ENCODE measurements at places on chromosomes 2 and 18.
A peak's percentile ranks its signal among the peaks of the same experiment; 100 is the strongest.

- peak; percentile 59 for DNase-seq
Observed at GRCh38 chr2:140586379-140586778, 1544.4 kb downstream of the LRP1B start.

- DNase-seq, result no peak
Observed at GRCh38 chr2:128488434-128488833, 169.8 kb upstream of the HS6ST1 start.

DNA sequence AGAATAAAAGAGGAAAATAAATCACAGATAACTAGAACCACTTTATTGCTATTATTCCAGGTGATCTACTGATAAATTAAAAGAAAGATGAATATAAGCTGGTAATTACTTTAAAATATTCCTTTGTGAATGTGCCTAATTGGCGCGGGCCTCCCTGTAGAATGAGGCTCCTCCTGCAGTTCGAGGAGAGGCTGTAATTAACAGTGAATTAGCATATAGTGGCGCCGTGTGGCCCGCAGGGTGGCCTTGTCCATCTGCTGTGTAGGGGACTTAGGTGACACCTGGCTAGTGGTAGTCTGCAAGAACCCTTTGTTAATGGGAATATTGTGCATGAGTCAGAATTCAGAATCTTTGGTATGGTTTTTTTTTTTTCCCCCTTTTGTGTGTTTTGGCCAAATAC lies 119.8 kb downstream of the AGAP1 start:
- no peak for DNase-seq

- DNase-seq, result no peak
Observed at GRCh38 chr2:238670111-238670585, 177.7 kb upstream of the TWIST2 start.

DNA sequence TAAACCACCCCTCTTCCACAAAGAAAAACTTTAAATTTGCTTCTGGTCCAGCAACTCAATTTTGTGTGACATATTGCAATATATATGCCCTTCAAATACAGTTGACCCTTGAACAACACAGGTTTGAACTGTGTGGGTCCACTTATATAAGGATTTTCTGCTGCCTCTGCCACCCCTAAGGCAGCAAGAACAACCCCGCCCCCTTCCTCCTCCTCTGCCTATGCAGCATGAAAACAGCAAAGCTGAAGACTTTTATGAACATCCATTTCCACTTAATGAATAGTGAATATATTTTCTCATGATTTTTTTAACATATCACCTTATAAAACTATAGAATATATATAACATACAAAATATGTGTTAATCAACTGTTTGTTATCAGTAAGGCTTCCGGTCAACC lies 58.3 kb downstream of the EML4 start:
- DNase-seq, result no peak

GRCh38 chr2:196970099-196970498 lies 43.6 kb upstream of the PGAP1 start:
- no peak for DNase-seq

- no peak for DNase-seq
Observed at GRCh38 chr18:43322132-43322531, 44.8 kb upstream of the SYT4 start.

GRCh38 chr2:42867093-42868065 lies 75.0 kb upstream of the HAAO start:
- no peak for DNase-seq

DNA sequence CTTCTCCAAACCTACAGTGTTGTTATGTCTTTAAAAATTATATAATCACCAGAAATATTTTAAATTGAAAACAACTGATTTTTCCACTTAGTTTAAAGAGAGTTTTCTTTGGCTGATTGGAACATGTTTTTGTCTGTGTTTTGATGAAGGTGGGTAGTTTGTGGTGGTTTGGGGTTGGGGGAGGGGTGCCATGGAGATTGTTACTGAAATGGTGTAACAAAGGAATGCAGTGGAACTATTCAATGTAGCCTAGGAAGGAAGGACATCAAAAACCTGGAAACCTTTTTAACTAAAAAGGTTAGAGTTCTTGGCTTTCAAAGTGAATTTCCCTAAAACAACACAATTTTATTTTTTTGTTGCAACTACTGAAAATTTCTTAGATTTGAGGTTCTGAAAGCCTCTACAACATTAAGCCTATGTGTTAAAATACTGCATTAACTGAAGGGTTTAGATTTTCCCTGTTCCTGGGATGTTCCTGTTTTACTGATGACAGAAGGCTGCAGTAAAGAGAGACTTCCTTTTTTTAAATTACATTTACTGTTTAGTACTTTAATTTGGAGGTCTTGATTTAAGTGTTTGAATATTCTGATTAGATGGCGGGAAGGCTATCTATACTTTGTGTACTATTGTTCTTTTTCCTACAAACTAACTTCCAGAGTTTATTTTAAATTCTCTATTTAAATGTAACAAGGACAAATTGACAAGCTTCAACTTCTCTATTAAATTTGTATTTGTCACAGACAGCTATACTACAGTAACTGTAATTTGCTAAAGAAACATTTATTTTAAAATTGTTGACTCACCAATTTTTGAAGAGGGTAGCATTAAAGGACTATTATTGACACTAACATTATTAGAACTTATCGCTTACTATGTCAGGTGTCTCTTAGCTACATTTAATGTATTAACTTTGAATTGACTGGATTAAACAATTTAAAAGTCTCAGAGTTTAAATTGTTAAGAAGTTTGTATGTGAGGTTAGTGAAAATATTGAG lies 87.7 kb downstream of the LIMS1 start:
- DNase-seq, result no peak

DNA sequence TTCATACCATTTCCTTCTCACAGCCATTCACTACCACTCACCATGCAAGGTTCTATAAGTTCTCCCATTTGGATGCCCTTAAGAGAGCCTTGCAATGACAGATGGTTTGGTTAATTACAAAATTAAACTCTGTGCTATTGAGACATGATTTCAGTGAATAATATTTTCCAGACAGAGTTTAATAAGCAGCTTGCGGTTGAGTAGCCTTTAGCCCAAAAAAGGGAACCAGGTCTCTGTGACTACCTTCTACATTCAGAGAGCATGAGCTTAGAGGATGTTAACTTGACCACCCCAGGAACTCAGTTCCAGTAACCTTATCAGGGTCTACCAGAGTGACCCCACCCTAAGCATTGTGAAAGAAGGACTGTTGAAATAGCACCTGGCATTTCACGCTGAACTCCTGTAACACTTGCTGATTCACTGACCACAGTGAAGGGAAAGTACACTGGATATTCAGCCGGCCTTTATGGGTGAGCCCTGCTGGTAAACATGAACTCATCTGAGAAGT lies 1173.1 kb upstream of the ZEB2 start:
- no peak for DNase-seq

- no peak for DNase-seq
Observed at GRCh38 chr2:212752730-212753351, 214.2 kb upstream of the ERBB4 start.

DNA sequence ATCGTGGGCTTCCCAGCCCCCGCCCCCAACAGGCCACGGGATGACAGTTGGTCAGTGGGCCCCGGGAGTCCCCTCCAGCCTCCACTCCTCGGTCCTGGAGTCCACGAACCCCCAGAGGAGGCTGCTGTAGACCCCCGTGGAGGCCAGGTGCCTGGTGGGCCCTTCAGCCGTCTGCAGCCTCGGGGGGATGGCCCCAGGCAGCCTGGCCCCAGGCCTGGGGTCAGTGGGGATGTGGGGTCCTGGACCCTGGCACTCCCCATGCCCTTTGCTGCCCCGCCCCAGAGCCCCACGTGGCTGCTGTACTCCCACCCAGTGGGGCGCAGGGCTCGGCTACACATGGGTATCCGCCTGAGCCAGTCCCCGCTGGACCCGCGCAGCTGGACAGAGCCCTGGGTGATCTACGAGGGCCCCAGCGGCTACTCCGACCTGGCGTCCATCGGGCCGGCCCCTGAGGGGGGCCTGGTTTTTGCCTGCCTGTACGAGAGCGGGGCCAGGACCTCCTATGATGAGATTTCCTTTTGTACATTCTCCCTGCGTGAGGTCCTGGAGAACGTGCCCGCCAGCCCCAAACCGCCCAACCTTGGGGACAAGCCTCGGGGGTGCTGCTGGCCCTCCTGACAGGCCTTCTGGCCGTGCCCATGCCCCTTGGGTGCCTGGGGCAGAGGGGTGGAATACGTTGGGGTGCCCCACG lies 7.6 kb downstream of the NEU4 start:
- DNase-seq, result peak; percentile 21

DNA sequence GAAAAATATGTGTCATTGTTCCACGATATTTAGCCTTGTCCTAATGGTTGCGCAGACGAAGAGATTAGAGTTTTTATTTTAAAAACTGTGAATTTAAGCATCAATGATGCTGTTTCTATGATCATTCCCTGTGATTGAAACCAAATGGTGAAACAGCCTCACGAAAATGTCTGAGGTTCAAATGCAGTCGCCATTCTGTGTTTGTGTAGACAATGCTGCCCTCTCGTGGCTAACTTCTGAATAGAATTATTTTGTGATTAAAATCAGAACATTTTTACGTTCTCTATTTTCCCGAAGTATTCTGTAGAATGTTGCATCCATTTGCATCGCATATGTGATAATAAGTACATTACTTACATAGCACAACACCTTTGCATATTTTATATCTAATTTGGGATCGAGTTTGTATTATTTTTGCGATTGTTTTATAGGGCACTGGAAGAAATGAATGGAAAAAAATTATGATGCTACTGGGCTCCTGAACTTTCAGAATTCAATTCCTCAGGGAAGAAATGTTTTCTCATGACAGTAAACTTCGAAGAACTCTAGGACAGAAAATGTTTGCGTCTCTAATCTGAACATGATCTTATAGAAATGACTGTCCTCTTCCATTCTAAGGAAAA lies 54.8 kb upstream of the CREB1 start:
- DNase-seq, result peak; percentile 47

GRCh38 chr2:42060718-42061619 lies 13.1 kb downstream of the PKDCC start:
- DNase-seq, result peak; percentile 67

GRCh38 chr2:134240061-134240460 lies 13.8 kb upstream of the MGAT5 start:
- no peak for DNase-seq

DNA sequence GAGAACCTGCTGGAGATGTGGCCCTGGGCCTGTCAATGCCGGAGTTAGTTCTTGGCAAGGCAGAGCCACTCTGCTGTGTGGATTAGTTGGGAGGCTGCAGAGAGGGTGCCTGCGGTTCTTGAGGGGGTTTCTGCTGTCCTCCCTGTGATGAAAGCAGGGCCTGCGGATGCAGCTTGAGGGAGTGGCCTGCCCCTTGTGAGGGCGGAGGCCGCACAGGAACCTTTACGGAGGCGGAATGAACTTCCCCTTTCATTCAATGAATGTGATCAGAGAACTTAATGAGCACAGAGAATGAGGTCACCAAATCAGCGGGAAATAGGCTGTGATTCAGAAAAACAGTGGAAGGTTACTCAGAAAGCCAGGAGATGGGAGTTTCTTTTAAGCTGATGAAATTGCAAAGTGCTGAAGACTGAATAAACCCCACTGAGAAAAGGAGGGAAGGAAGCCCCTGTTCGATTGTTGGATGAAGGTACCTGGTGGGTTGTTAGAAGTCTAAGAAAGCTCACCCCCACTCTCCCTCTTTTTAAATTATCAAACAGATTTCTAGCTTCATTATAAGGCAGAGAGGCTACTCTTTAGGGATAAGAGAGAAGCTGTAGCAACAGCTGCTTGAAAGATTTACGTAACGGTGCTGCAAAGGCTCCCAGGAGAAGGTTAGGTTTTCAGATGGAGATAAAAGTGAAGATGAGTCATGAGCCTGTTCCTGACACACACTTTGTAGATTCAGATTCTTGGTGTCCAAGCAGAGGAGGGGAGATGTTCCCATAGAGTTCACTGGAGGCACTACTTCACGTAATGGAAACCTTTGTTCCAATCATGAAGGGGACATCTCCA lies 47.4 kb downstream of the VWA3B start:
- no peak for DNase-seq

DNA sequence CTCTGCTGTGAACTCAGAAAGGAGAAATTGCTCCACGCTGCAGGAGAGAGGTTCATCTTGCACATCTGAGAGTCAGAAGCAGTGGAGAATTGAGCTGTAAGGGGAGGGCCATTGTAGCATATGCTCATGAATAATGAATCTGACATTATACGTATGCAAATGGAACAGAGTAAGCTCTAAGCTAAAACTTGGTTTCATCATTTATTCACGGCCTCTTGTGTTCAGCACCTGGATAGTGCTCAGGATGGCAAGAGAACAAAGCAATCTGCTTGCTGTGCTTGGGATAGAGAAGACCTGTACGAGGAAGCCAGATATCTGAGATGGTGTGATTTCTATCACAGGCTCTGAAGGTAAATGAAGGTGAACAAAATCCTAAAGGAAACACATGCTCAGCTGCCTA lies 87.9 kb upstream of the GCFC2 start:
- no peak for DNase-seq

DNA sequence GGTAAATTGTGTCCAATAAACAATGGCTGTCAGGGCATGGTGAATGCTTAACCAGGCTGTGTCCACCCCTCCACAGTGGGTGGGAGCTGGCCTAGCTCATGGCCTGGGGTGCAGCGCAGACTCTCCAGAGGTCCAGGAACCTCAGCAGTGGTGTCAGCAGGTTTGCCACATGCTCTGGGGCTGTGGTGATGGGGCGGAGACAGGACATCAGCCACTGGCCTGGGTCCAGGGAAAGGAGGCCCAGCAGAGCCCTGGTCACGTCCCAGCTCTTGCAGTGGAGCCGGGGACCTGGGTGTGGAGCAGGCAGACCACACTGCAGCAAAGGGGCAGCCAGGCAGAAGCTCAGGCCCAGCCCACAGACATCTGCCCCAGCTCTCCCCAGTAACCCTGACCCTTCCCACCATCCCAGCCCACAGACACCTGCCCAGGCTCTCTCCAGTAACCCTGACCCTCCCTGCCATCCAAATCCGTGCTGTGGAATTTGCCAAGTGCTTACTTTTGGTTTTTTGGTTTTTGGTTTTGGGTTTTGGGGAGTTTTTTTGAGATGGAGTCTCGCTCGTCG lies 13.8 kb upstream of the KIF1A start:
- DNase-seq, result no peak

DNA sequence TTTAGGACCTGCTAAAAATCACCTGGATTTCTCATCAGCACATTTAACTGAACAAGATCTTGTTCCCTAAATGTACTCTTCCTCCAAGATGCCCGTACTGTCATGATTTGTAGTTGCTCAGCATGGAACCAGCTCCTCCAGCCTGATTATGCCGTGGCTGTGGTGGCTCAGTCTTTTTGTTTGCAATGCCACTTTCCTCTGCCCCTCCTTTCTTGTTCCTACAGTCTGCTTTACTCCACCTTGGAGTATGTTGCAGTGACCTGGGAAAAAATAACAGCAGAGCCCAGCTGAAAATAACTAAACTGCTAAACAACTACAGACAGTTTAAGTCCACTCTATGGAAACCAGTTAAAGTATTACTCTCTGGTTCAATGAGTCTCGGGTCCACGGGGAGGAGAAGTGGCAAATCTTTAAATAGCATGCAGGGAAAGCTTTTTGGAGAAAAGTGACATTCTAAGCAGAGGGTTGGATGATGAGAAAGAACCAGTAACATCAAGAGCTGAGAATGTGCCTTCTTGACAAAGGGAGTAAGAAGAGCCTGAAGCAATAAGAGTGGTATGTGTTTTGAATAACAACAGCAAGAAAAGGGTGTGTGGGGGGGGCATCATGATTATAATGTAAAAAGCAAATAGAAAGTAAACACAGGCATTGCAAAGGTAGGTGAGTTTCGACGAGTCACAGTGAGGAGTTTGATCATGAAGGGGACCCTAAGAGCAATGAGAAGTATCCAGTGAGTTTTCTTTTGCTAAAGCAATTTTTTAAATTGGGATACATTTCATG lies 225.7 kb downstream of the TMX3 start:
- no peak for DNase-seq

GRCh38 chr2:144972676-144973075 lies 452.8 kb upstream of the ZEB2 start:
- DNase-seq, result no peak

- no peak for DNase-seq
Observed at GRCh38 chr2:65370387-65371073, 61.9 kb downstream of the SPRED2 start.
